Activated naive CD8-positive, alpha-beta T cell treated with anti-CD3 and anti-CD28 coated beads, Interleukin-2, amount 10 ng/mL, durations not matched to agents 7 days and 5 days (primary cell): ENCODE measurements at places on chromosomes 13 and 19. TPM values are rescaled to one million over a fixed set of nuclear protein-coding genes. Genes with fewer than 3 reads are reported as not detected.

Gene ZNF835
- total RNA-seq = 3.8 TPM

Gene CDX2
- not detected for total RNA-seq

Gene EFNB2
- 0.23 TPM for total RNA-seq

Gene ZNF524
- 25.2 TPM for total RNA-seq

Gene SWSAP1
- total RNA-seq = 3.3 TPM

GRCh38 chr13:36549126-36549702 lies 116.9 kb downstream of the CCNA1 start:
- peaks cover 6% of the 10 kb centered on the region for H3K27me3 ChIP-seq
- DNase-seq = no peak
- no peaks in the 10 kb centered on the region for H3K4me1 ChIP-seq
- H3K36me3 ChIP-seq = no peaks in the 10 kb centered on the region

- no peak overlapping the region for H3K27ac ChIP-seq
- peaks cover 42% of the 10 kb centered on the region for H3K27me3 ChIP-seq
- peaks cover 6% of the 10 kb centered on the region for H3K4me1 ChIP-seq
Measured at GRCh38 chr13:28531077-28531844, 36.3 kb upstream of the FLT1 start.

DNA sequence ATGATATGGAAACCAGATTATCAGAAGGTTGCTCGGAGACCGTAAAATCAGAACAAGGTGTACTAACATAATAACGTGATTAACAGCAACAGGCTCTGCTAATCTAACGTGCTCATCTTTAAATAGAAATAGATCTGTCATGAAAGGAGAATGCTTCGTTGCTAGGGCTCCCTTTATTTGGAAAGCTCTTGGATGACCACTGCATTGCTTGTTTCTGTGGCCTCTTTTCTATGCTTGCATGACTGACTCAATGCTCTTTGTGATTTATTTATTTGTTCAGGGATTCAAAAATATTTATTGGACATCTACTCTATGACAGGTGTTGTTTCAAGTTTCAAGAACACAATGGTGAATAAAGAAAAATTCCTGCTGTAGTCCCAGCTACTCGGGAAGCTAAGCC lies 22.3 kb upstream of the ZDHHC20 start:
- H3K4me1 ChIP-seq = peaks cover 10% of the 10 kb centered on the region
- H3K4me3 ChIP-seq = no peak overlapping the region
- DNase-seq = no peak
- H3K36me3 ChIP-seq = peaks cover 3% of the 10 kb centered on the region

DNA sequence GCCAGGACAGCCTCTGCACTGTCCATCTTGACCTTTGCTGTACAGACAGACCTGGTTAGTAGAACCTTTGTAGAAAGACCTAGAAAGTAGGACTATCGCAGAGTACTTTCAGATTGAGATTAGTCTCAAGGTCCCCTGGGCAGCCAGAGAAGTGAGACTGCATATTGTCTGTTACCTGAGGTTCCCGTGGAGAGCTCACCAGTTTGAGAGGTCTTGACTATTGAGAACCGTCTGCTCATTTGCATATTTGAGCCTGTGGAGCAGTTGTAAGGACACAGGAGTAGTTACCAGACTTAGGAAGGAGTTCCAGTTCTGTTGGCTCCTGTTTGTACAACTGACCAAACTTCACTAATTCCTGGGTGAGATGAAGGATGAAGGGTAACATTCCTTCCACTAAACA lies 66.2 kb downstream of the SPATA13 start:
- H3K27me3 ChIP-seq = no peaks in the 10 kb centered on the region
- no peak for DNase-seq

- no peaks in the 10 kb centered on the region for H3K36me3 ChIP-seq
- peaks cover 7% of the 10 kb centered on the region for H3K27me3 ChIP-seq
- no peak overlapping the region for H3K4me3 ChIP-seq
- no peak overlapping the region for H3K27ac ChIP-seq
- peaks cover 15% of the 10 kb centered on the region for H3K4me1 ChIP-seq
Measured at GRCh38 chr13:30158774-30159445, 148.4 kb downstream of the KATNAL1 start.

GRCh38 chr13:52808842-52809219 lies 39.6 kb downstream of the PCDH8 start:
- peaks cover 5% of the 10 kb centered on the region for H3K27me3 ChIP-seq
- no peak overlapping the region for H3K4me3 ChIP-seq
- no peak overlapping the region for H3K27ac ChIP-seq
- H3K4me1 ChIP-seq = peaks cover 5% of the 10 kb centered on the region
- no peaks in the 10 kb centered on the region for H3K36me3 ChIP-seq

DNA sequence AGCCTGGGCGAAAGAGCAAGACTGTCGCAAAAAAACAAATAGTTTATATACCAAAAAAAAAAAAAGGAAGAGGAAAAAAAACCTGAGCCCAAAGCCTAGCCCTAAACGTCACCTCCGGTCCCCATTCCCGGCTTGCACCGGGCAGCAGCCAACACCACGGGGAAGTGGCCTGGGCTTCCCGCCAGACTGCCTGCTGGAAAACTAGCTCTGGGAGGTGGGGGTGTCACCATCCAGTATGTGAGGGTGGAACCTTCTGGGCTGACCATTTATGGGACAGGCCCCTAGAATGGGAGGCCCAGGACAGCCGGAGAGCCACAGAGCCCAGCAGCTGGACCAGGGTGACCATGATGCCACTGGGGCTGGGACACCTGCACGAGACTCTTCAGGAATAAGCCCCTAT lies 37.3 kb downstream of the IL12RB1 start:
- no peak overlapping the region for H3K27ac ChIP-seq
- no peak overlapping the region for H3K4me3 ChIP-seq
- H3K4me1 ChIP-seq = peaks cover 25% of the 10 kb centered on the region
- peaks cover 2% of the 10 kb centered on the region for H3K36me3 ChIP-seq
- H3K27me3 ChIP-seq = no peaks in the 10 kb centered on the region

- no peak for DNase-seq
- no peak overlapping the region for H3K4me3 ChIP-seq
- no peaks in the 10 kb centered on the region for H3K36me3 ChIP-seq
- peaks cover 23% of the 10 kb centered on the region for H3K27me3 ChIP-seq
Measured at GRCh38 chr13:110220471-110220870, 86.5 kb downstream of the COL4A1 start.

DNA sequence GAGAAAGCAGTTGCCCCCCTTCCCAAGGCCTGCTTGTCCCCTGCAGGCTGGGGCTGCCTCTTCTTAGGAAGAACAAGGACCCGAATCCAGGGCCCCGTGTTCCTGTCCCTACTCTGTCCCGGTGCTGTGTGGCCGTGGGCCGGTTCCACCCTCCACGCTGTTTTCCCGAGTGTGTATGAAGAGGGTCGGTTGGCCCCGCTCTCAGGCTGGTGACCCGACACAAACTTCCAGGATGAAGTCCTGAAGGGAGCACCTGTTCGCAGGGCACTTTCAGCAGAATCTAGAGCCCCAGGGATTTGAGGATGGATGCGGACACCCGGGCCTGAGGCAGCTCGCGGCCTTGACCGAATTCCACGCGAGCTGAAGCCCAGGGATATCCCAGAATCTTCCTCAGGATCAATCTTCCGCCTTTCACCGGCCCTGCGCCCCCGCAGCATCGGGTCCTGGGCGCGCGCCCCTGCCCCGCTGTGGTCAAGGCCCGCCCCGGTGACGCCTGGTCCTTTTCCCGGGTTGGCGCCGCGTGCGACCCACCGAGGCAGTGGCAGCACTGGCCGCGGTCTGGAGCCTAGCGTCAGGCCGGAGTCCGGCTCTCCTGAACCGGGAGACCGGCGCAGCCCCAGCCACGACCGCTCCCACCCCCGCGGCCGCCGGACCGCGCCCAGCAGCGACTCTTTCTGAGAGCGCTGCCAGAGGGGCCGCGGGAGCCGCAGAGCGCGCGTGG lies 528 bp upstream of the CHST8 start:
- no peaks in the 10 kb centered on the region for H3K36me3 ChIP-seq
- H3K27me3 ChIP-seq = peaks cover 45% of the 10 kb centered on the region
- H3K4me1 ChIP-seq = no peaks in the 10 kb centered on the region
- DNase-seq = no peak

DNA sequence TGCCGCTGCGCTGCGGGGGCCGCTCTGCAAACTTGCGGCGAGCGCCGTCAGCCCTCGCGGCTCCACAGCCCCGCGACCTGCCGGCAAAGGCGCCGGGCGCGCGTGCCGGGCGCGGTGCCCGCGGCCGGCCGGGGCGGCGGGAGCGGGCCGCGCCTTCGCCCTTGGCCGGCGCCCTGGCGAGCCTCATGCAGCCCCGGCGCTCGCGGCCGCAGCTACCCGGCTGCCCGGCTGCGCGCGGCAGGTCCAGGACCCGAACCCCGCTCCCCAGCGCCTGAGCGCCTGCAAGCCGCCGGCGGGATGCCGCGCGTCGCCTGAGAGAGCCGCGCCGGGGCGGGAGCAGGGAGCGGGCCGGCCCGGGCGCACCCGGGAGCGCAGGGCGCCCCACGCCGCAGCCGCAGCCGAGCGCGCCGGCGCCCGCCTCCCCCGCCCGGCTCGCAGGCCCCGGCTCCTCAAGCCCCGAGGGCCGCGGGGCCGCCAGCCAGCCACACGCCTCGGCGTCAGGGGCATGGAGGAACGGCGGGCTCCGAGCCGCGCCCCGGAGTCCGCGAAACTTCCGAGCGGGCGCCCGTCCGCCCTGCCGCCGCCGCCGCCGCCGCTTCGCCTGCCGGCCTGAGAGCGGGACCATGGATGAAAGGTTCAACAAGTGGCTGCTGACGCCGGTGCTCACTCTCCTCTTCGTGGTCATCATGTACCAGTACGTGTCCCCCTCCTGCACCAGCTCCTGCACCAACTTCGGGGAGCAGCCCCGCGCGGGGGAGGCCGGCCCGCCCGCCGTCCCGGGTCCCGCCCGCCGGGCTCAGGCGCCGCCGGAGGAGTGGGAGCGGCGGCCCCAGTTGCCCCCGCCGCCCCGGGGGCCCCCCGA lies 564 bp downstream of the HS6ST3 start:
- peak; percentile 36 for DNase-seq
- H3K27me3 ChIP-seq = peaks cover 39% of the 10 kb centered on the region
- no peak overlapping the region for H3K4me3 ChIP-seq

- H3K27me3 ChIP-seq = no peaks in the 10 kb centered on the region
- peaks cover 25% of the 10 kb centered on the region for H3K36me3 ChIP-seq
Measured at GRCh38 chr19:5623397-5624017, 624 bp downstream of the SAFB start.
